ENCODE measurements at places on chromosomes 12 and 14.

DNA sequence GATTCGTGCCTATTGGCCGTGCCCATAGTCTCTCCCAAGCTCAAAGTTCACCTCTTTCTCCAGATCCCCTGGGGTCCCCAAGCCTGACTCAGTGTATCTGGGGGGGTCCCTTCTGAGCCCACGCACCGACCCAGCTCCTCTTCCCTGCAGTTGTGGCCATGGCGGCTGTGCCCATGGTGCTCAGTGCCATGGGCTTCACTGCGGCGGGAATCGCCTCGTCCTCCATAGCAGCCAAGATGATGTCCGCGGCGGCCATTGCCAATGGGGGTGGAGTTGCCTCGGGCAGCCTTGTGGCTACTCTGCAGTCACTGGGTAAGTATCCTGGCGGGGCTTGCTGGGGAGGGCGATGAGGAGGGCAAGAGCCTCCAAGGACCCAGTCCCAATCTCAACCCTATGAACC, 5.1 kb downstream of the IFI27 start:
- DNase-seq, result no peak

DNA sequence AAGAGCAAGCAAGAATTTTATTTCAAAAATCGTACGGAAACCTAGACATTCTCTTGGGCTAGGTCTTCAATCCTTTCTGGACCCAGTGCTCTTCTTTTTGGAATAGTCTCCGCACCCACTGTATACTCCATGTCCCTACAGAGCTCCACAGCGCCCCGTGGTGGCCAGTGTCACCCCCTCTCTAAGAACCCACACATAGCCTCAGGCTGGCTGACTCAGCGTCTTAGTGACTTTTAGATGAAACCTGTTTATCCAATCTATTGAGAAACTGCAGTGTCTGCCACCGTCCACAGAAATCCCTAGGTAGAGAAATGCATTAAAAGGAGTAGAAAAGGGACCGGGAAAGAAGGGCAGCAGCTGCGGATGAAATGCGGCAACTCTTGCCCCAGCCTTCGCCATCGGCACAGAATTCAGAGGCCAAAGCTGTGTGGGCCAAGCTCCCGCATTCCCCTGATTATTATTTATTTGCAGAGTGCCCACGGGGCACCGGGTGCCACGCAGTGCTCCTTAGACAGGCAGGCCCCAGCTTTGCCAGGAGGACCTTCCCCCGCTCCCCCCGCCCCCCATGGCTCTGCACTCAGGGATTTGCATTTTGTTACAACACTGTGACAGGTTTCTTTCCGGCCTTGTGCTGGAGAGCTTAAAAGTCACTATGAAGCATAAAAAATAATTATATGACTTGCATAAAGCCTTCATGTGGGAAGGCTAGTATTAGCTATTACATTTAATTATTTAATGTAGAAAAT, 170.1 kb upstream of the FKBP4 start:
- no peak for DNase-seq

DNA sequence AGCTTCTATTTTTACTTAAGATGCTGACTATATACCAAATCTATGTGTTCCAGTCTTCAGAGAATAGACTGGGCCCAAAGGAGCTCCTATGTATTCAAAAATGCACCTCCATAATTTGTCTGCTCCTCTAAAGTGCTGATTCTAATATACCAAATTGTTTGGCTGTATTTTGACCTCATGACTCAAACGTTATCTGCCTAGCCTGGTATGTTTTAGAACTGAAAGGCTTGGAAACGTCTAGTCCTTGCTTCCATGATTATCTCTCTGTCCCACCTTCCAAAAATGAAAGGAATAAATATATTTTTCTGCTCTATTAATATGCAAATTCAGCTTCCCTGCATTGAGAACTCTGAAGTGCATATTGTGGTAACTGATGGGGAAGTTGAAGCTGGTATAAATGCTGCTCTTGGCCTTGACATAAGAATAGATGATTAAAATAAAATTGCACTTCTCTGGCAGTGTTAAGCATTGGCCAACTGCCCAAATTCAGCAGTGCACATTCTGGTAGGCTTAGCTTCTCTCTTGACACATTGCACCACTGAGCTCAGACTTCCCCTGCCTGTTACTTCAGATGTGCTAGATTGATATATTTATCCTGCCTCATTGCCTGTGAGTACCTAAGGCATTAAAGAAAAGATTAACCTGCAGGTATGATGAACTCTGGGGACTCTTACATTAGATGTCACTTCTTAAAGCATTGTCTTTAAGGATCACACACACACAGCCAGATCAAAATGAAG, 882.3 kb downstream of the RPS29 start:
- DNase-seq, result no peak

DNA sequence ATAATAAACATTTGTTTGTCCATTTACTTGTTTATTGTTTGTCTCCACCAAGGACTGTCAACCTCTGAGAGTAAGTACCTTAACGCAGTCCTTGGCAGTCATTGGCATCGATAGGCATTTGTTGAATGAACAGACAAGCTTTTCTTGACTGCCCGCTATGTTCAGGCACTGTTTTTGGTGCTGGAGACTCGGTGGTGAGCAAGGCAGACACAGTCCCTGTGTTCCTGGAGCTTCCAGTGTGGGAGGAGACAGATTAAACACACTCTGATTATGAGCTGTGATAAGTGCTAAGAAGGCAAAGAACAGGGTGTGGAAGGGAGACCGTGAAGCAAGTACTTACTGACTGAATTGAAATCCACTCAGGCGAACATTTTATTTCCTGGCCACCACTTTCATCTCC, 1.2 kb downstream of the ATP6V0A2 start:
- no peak for DNase-seq

- no peak for DNase-seq
Observed at GRCh38 chr12:32284561-32284960, 114.8 kb upstream of the FGD4 start.

All from uterus (tissue), 4 donors.